B cell (primary cell): ENCODE measurements at places on chromosomes 11 and 22.
A peak's percentile ranks its signal among the peaks of the same experiment; 100 is the strongest.

- H3K4me3 ChIP-seq: no peak overlapping the region
- peaks cover 48% of the 10 kb centered on the region for H3K36me3 ChIP-seq
- peaks cover 16% of the 10 kb centered on the region for H3K4me1 ChIP-seq
- DNase-seq: no peak
Observed at GRCh38 chr22:39414886-39415285, 15.3 kb downstream of the TAB1 start.

GRCh38 chr22:37057796-37058510 is 6.4 kb downstream of the KCTD17 start:
- H3K27me3 ChIP-seq: no peaks in the 10 kb centered on the region
- no peaks in the 10 kb centered on the region for H3K4me1 ChIP-seq
- no peak overlapping the region for H3K27ac ChIP-seq
- DNase-seq: no peak
- H3K36me3 ChIP-seq: no peaks in the 10 kb centered on the region

DNA sequence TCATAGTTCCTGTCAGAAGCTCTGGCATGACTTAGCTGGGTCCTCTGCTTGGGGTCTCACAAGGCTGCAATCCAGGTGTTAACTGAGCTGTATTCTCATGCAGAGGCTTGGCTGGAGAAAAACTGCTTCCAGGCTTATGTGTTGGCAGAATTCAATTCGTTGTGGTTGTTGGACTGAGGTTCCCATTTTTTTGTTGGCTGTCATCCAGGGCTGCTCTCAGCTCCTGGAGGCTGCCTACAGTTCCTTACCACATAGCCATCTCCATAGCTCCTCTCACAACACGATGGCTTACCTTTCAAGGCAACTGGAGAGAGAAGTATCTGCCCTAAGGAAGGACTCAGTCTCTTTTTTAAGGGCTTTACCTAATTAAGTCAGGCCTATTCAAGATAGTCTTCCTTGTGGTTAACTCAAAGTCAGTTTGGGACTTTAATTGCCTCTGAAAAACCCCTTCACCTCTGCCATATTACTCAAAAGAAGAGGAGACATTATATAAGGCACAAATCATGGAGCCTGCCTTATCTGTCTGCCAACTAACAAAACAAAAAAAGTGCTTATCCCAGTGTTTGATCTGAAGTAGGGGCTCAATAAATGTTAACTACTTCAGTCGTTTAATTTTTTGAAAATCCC is 35.2 kb downstream of the OR2AG2 start:
- no peak for DNase-seq
- peaks cover 46% of the 10 kb centered on the region for H3K4me1 ChIP-seq
- no peak overlapping the region for H3K4me3 ChIP-seq
- no peaks in the 10 kb centered on the region for H3K36me3 ChIP-seq
- H3K27me3 ChIP-seq: no peaks in the 10 kb centered on the region
- H3K27ac ChIP-seq: no peak overlapping the region

DNA sequence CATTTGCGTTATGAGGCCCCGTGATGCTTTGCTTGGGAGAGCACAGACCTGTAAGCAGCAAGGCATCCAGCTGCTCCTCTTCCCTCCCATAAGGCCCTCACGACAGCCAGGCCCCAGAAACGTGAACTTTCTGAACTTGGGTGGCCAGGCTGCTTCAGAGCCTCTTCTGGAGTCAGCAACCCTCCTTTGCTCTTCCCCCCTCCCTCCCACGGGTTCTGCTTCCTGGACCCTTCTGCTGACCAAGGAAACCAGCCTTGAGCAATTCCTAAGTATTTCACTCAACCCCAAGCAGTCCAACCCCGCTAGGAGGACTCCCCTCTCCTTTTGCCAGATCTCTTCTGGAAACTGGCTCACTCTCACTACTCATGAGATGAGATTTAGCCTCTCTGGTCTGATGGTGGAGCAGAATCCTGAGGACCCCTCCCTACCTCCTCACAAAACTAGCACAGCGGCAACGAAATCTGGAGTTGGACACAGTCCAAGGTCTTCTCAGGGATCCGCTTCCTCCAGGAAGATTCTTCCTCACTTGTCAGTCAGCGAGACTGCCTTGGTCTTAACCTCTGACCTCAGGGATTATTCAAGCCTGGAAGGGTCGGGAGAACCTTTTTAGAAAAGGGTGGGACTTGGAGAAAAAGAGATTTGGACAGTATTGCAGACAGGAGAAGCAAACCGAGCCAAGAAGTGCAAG is 86.2 kb downstream of the UBASH3B start:
- no peaks in the 10 kb centered on the region for H3K36me3 ChIP-seq
- DNase-seq: no peak
- H3K4me1 ChIP-seq: peaks cover 37% of the 10 kb centered on the region
- no peak overlapping the region for H3K27ac ChIP-seq
- no peaks in the 10 kb centered on the region for H3K27me3 ChIP-seq

DNA sequence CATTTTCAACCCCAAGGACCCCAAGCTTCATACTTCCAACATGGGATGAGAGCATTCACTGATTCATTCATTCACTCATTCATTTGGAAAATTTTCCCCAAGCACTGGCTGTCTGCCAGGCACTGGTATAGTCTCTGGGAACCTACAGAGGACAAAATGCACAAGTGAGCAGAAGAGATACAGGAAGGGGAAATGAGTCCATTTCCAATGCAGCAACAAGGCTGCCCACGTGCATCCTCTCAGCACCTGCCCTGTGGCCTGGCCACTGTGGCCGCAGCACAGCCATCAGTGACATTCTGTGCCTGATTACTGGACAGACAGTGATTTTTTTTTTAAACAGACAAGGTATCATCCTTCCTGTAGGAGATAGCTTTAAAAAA is 96.0 kb upstream of the PITPNB start:
- no peak for DNase-seq
- H3K4me3 ChIP-seq: no peak overlapping the region
- no peak overlapping the region for H3K27ac ChIP-seq
- H3K4me1 ChIP-seq: no peaks in the 10 kb centered on the region
- H3K36me3 ChIP-seq: no peaks in the 10 kb centered on the region
- no peaks in the 10 kb centered on the region for H3K27me3 ChIP-seq

GRCh38 chr11:22192289-22192641 is 620 bp upstream of the ANO5 start:
- H3K4me1 ChIP-seq: peaks cover 14% of the 10 kb centered on the region
- DNase-seq: no peak
- no peak overlapping the region for H3K4me3 ChIP-seq
- H3K27me3 ChIP-seq: peaks cover 4% of the 10 kb centered on the region

DNA sequence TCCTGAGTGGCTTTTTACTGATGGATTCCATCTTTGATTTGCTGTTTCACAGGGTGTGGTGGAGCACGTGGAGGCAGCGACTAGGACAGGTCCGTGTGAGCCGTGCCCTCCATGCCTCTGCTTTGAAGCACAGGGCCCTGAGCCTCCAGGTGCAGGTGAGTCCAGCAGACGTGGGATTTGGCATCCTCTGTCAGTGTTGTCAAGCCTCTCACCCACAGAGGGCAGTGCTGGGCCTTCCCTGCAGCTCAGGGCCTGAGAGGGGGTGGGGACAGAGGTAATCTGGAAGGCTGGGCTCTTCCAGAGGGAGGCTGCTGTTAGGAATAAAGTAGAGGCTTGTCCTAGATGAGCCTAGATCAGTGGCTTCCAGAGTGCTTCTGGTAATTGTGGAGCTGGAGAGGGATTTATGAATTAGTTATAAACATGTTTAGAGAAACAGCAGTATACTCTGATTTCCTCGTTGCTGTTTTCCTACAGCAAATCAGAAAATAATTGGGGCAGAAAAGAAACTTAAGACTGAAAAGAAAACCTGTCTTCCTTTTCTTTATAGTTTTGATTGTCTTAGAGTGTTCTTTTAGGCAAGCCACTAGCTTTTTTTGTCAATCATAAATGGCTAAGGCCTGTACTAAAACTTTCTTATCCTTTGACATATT is 65.0 kb downstream of the SFI1 start:
- no peak overlapping the region for H3K27ac ChIP-seq
- no peak overlapping the region for H3K4me3 ChIP-seq
- H3K4me1 ChIP-seq: no peaks in the 10 kb centered on the region
- H3K36me3 ChIP-seq: no peaks in the 10 kb centered on the region
- peak; percentile 51 for DNase-seq

- H3K4me1 ChIP-seq: no peaks in the 10 kb centered on the region
- no peak overlapping the region for H3K27ac ChIP-seq
- DNase-seq: no peak
- no peak overlapping the region for H3K4me3 ChIP-seq
- peaks cover 4% of the 10 kb centered on the region for H3K27me3 ChIP-seq
Observed at GRCh38 chr22:35033635-35034296, 32.2 kb upstream of the ISX start.

DNA sequence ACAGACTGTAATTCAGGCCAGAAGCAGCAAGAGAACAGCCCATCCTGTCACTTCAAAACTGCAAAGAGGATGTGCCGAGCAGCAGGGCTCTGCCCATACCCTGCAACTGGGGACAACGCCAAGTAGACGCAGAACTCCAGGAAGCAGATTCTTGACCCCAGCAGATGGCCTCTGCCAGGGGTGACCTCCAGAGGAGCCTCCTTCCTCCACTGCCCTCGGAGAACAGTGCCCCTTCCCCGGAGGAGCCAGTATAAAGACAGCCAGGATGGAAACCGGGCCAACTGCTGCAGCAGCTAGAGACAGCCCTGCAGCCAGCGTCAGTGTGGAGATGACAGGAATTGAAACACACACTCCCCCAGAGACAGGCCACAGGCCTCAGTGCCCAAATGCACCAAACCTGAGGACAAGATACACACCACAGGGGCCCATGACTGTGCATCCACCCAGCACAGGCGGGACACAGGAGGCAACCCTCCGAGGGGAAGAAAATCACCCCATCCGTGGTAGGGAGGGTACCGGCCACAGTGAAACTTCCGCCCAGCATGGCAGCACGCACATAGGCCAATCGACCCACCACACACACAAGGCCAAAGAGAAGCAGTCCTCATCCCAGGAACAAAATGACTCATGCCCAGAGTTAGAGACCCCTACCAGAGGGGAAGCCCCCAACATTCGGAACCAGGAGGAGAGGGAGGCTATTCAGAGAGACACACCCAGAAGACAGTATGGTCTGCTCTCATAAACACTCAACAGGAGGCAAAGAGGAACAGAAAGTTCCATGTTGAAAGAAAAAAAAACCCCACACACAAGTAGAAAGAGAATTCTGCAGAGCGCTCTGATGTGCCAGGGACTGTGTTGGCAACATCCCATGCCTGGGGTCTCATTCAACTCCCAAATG is 5.6 kb downstream of the AHNAK start:
- H3K36me3 ChIP-seq: peaks cover 13% of the 10 kb centered on the region
- H3K4me3 ChIP-seq: peak overlapping the region; percentile 93
- peaks cover 78% of the 10 kb centered on the region for H3K4me1 ChIP-seq
- peak; percentile 78 for DNase-seq
- no peaks in the 10 kb centered on the region for H3K27me3 ChIP-seq
- H3K27ac ChIP-seq: peak overlapping the region; percentile 70

DNA sequence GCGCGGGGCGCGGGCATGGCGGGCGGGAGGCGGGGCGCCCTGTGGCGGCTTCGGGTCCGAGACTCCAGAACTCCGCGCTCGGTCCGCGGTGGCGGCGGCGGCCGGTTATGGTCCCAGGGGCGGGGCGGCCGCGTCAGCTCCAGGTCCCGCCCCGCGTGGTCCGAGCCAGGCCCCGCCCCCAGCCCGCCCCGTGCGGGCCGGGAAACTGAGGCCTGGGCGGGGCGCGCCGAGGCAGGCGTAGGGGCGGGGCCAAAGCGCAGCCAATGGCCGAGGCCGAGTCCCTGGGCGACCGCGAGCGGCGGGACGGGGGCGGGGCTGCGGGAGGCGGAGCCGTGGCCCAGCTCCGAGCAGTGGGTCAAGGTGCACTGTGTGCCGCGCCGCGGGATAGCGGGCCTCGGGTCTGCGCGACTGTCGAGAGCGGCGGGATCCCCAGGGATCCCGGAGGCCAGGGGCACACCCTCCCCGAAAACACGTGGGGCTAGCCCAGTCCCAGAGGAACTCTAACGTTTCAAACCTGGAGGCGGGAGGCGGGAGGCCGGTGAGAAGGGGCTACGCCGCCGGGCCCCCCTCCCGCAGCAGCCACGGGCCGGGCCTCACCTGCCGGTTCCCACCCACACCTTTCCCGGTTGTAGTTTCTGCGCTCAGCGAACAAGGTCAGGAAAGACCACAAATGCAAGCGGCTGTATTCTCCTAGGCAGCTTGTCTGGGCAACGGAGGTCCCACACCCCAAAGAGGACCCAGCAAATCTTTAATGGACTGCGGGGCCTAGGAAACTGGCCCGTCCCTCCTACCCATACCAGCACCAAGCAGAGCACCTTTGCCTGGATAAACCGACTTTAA is at the start of gene SLC25A1:
Gene SLC25A1, minus strand, starts transcription at position 80 of the 840 bp plus-strand sequence. Its CDS starts 63 bp downstream, at position 17.
- H3K4me3 ChIP-seq: peak within 1 kb of the TSS; percentile 76
- H3K27ac ChIP-seq: peak within 1 kb of the TSS; percentile 58
- H3K27me3 ChIP-seq: no peaks in the 10 kb centered on the region
- peaks cover 40% of the 10 kb centered on the region for H3K4me1 ChIP-seq
- DNase-seq: peak; percentile 86

- H3K27ac ChIP-seq: no peak overlapping the region
- DNase-seq: no peak
Observed at GRCh38 chr22:46696229-46696518, 41.9 kb downstream of the CERK start.

DNA sequence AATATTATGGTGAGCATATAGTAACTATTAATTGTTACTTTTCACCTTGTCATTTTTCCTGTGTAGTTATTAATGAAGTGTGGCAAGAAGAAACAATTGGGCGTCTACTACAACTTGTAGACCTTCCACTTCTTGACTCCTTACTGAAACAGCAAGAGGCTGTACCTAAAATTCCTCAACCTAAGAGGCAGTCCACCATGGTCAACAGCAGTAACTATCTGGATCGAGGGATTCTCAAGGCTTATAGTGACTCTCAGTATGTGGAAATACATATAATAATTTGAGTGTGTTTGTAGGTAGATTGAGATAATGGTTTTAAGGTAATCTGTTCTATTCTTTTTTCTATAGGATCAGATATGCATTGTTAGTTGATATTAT is 10.8 kb upstream of the TCP11L1 start:
- DNase-seq: no peak
- H3K36me3 ChIP-seq: no peaks in the 10 kb centered on the region
- no peaks in the 10 kb centered on the region for H3K4me1 ChIP-seq
- no peak overlapping the region for H3K27ac ChIP-seq
- no peak overlapping the region for H3K4me3 ChIP-seq
- no peaks in the 10 kb centered on the region for H3K27me3 ChIP-seq

GRCh38 chr11:35347921-35348331 is 71.4 kb downstream of the SLC1A2 start:
- no peak overlapping the region for H3K27ac ChIP-seq
- peaks cover 11% of the 10 kb centered on the region for H3K4me1 ChIP-seq
- DNase-seq: no peak

- DNase-seq: peak; percentile 90
- H3K4me3 ChIP-seq: no peak overlapping the region
- peaks cover 44% of the 10 kb centered on the region for H3K27me3 ChIP-seq
- no peaks in the 10 kb centered on the region for H3K36me3 ChIP-seq
Observed at GRCh38 chr11:134228625-134229024, 4.2 kb downstream of the VPS26B start.

DNA sequence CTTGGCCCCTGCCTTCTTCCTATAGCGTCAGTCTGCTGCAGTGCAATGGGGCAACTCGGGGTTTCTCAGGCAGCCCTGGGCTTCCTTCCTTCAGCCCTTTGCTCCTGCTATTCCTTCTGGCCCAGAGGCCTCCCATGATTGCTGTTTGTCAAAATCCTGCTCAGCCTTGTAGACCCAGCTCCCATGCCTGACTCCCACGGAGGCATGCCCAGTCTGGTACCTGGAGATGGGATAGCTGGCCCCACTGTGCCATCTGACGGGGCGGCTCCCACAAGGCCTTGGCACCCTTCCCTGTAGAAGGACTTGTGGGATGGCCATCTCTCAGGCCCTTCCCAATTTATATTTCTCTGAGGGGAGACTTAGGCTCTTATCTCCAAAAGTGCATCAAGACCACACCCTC is 590 bp upstream of the CD6 start:
- H3K4me1 ChIP-seq: peaks cover 32% of the 10 kb centered on the region
- no peak for DNase-seq
- H3K36me3 ChIP-seq: no peaks in the 10 kb centered on the region
- no peak overlapping the region for H3K27ac ChIP-seq
- H3K4me3 ChIP-seq: peak overlapping the region; percentile 41
- H3K27me3 ChIP-seq: no peaks in the 10 kb centered on the region
